Natural killer cell treated with Interleukin-12 subunit alpha and Interleukin-12 subunit beta and Interleukin-15 and Interleukin-18, amount 100 ng/mL, for 72 hours (primary cell): ENCODE measurements at places on chromosomes 1 and 21. TPM values are rescaled to one million over a fixed set of nuclear protein-coding genes. Genes with fewer than 3 reads are reported as not detected.
A peak's percentile ranks its signal among the peaks of the same experiment; 100 is the strongest.

SMCP gene
- total RNA-seq: not detected

DNA sequence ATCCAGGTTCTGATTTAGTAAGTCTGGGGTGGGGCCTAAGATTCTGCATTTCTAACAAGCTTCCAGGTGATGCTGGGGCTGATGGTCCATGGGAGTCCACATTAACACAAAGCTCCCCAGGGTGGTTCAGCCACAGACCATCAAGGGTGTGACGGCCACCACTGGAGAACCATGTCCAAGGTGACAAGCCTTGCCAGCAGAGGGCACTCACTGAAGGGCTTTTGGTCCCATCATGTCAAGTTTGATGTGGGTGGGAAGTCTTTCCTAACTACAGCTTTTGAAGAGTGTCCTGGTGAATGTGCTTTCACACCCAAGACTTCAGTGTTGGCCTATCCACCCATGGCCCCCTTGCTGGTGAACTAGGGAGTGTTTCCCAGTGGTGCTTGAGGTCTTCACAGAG, 67.1 kb downstream of the UBE2T start:
- peak; percentile 66 for DNase-seq

VPS72 gene
- 33.1 TPM for total RNA-seq

DNA sequence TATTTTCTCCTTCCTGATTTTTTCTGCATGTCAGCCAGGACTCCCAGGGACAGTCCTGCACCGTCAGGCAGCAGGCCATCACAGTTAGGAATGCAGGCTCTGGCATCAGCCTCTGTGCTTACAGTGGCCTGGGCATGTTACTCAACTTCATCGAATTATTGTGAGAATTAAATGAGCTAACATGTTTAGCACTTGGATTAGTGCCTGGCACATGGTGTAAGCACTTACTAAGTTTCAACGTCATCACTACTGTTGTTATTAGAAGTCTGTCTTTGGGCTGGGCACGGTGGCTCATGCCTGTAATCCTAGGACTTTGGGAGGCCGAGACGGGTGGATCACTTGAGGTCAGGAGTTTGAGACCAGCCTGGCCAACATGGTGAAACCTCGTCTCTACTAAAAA, 45.1 kb downstream of the SCCPDH start:
- DNase-seq: no peak

TRPM2 gene
- total RNA-seq: 15.8 TPM

GRCh38 chr1:192940658-192941057, 118.5 kb downstream of the UCHL5 start:
- DNase-seq: no peak
